Stromal cell of bone marrow (primary cell): ENCODE measurements at places on chromosomes 1 and 21.

DNA sequence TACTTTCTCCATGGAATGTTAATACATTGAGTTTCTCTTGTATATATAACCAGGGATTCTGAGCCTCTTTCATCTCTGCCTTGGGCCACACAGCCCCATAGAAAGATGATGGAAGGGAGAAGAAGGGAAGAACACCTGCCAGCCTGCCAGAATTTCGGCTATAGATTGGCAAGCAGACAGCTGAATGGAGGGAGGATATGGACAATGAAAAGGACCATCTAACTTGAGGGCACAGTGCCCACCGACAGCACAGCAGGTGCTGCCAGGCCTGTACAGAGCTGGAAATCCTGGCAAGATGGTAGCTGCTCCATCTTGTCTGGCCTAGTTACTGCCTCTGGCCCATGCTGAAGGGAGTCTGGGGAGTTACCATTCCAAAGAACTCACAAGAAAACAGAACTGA, 244.3 kb downstream of the FGGY start:
- no peak for DNase-seq

GRCh38 chr1:235923466-235924021, 56.8 kb upstream of the LYST start:
- no peak for DNase-seq

- no peak for DNase-seq
Measured at GRCh38 chr1:24284156-24284471, 35.0 kb upstream of the GRHL3 start.

DNA sequence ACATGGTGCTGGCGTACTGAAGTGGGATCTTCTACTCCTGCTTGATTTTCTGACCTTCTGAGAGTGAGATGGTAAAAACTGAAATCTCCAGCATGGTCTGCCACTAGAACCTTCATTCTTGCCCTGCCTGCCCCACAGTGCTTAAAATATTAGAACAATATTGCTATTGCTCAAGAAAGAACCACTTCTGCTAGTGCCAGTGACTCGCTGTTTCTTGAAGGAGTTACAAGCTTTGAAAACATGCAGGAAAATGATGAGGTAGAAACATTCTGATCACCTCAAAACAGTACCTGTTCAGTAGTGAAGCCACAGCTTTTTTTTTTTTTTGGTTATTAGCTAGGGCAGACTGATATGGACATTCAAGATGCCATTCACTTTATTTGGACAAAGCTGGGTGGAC, 95.3 kb downstream of the BACH1 start:
- DNase-seq, result no peak

DNA sequence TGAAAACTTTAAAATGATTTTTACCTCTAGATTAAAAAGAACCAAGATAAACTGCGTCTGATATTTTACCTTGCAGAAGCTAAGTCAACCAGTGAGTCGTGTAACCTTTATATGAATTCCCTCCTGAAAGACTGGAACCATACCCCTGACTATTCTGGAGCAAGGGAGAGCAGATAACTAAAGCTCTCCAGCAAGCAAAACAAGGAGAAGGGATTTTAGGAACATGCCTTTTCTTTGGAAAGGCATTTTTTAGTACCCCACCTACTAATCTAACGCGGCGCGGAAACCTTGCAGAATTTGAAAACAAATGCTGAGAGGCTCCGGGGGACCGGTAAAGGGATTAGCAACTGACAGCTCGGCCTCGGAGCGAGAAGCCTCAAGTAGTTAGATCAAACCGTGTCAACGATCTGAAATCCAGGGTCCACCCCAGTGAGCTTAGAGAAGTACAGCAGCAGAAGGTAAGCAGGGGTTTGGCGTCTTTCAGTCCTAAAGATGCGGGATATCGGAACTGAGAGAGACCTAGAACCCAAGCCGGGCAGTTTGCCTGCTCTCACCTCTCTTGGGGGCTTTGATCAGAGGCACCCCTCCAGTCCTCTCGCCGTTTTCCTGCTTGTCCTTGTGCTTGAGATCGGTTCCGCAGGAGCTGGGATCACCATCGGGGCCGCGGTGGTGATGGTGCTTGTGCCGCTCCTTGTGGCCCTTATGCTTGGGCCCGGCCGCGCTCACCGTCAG, 954 bp downstream of the RSBN1 start:
- no peak for DNase-seq
